Left renal pelvis (tissue), 4 donors: ENCODE measurements at places on chromosomes 16 and 17. TPM values are rescaled to one million over a fixed set of nuclear protein-coding genes. Genes with fewer than 3 reads are reported as not detected.

- DNase-seq = no peak
Observed at GRCh38 chr17:32281011-32281451, 15.4 kb downstream of the RHBDL3 start.

- DNase-seq = no peak
Observed at GRCh38 chr17:41264599-41264998, 579 bp upstream of the KRTAP9-6 start.

DNA sequence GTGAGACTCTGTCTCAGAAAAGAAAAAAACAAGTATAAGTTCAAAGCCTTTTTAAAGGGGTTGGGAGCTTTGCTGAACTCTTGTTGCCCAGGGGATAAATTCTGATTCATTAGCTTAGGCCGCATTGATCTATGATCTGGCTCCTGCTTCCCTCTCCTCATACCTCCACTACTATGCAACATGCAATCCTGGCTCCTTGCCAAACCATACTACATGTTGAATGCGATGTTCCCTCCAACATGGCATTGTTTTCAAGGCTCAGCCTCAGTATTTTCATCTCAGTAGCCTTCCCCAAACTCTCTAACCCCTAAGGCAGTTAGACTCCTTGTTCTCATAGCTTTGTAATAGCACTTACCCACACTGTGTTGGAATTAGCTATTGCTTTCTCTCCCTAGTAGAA, 6.2 kb downstream of the REXO5 start:
- no peak for DNase-seq

- no peak for DNase-seq
Observed at GRCh38 chr16:3642397-3643094, 11.9 kb upstream of the DNASE1 start.

- no peak for DNase-seq
Observed at GRCh38 chr17:61007980-61008379, 330.3 kb downstream of the BCAS3 start.

- DNase-seq = no peak
Observed at GRCh38 chr17:63365366-63366240, 80.5 kb downstream of the CYB561 start.

DNA sequence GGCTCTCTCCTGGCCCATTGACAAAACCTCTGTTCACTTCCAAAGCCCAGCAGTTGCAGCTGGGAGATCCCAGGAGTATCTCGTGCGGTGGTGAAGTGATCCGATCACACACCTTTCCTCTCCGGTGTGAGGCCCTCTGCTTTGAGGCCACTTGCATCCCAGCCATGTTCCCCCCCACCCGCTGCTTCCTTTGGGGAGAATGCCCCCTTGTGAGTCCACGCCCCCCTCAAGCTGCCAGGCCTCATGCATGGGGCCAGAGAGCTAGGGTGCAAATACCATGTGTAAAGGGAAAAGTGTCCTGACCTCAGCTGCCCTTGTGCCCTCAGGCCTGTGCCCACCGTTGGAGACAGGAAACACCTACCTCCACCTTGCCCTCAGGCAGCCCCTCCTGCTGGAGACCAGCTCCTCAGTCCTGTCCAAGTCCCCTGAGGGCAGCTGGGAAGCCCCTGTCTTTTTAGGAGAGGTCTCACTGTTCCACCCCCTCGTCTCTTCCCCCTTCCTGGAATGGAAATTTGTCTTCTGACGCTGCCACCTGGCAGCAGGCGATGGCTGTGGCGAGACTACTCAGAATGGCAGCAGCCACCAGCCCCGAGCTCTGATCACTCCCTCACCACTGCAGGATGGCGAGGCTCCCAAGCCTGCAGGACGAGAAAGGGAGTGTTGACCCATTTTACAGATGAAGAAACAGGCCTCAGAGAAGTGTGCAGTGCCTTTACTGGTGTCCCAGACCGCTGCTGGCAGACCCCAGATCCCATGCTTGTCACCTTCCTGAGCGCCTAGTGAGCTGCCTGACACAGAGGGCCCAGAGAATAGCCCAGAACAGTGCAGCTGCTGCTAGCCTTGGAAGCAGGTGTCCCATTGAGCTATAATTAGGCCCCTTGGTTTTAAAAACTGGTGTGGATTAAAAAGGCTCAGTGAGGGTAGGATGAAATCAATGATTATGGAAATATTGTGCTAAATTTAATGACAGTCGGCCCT, 120.6 kb upstream of the CACNG5 start:
- DNase-seq = no peak

- no peak for DNase-seq
Observed at GRCh38 chr17:60359415-60359814, 32.5 kb downstream of the USP32 start.

GRCh38 chr17:76485569-76485968, 15.7 kb downstream of the RHBDF2 start:
- DNase-seq = no peak

- no peak for DNase-seq
Observed at GRCh38 chr16:51166091-51166490, 15.0 kb upstream of the SALL1 start.

GRCh38 chr16:12515746-12516145, 287.9 kb downstream of the CPPED1 start:
- DNase-seq = no peak

DNA sequence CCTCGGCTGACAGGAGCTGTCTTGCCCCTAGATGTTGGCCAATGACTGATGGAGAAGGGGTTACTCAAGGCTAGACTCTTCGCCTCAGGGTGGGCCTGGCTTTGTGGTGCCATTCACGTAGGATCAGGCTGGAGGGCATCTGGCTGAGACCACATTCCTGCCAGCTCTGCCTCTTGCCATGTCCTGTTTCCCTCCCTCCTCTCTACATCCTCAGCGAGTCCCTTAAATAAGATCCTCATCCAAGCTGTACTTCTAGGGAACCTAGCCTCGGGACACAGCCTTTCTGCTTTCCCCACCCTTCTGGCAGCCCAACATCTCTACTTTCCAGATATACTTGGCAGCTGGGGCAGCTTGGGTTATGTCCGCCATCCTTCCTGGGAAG, 27.9 kb upstream of the EFCAB13 start:
- DNase-seq = no peak

- no peak for DNase-seq
Observed at GRCh38 chr17:39270923-39271322, 45.2 kb upstream of the STAC2 start.

DNA sequence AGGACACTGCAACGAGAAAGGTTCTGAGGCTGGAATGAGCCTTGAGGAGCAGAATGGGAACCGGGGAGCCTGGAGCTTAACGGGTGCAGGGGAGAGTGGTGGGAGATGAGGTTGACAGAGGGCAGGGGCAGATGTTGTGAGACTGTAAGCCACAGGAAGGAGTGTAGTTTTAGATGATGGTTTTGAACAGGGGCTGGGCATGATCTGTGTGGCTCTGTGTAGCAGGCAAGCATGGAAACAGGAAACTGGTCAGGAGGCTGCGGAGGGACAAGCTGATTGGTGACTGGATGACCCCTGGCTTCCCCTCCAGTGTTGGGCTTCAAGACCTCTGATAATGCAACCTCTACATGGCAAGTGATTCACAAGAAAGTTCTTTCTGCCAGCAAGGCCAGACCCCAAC, 1.4 kb upstream of the CNGB1 start:
- DNase-seq = no peak

- no peak for DNase-seq
Observed at GRCh38 chr16:2910441-2910969, 1.2 kb upstream of the FLYWCH1 start.

GRCh38 chr17:78423961-78424675, 45.7 kb downstream of the PGS1 start:
- no peak for DNase-seq

GRCh38 chr16:52521570-52521969, 25.4 kb downstream of the TOX3 start:
- no peak for DNase-seq

GRCh38 chr17:8226536-8227237, 16.3 kb upstream of the AURKB start:
- peak; percentile 84 for DNase-seq

GRCh38 chr16:10972108-10972818, 27.9 kb downstream of the CLEC16A start:
- no peak for DNase-seq

DNA sequence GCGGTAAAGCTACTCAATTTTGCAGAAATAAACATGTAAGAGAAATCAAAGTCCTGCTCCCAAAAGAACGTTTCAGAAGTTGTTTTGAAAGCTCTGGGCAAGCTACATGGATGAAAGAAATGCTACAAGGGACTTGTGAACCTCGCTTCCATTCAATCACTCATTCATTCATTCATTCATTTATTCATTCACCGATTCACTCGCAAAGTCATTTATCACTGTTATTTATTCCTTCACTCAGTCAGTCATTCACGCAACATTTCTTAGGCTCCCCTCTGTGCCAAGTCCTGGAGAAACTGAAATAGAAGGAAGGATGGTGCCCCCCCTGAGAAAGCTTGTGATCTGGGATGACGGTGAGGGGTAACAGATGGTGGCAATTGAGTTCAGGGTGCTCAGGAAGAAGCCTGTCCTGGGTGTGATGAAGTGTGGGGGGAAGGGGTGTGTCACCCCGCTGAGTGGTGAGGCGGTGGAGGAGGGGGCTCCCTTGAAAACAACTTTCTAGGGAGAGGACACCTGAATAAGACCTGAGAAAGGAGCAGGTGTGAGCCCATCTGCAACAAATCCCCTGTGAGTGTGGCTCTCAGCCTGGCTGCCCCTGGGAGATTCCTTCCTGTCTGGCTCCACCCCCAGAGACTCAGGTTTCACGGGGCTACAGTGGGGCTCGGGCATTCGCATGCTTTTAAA, 36.3 kb upstream of the PRSS54 start:
- no peak for DNase-seq

DNA sequence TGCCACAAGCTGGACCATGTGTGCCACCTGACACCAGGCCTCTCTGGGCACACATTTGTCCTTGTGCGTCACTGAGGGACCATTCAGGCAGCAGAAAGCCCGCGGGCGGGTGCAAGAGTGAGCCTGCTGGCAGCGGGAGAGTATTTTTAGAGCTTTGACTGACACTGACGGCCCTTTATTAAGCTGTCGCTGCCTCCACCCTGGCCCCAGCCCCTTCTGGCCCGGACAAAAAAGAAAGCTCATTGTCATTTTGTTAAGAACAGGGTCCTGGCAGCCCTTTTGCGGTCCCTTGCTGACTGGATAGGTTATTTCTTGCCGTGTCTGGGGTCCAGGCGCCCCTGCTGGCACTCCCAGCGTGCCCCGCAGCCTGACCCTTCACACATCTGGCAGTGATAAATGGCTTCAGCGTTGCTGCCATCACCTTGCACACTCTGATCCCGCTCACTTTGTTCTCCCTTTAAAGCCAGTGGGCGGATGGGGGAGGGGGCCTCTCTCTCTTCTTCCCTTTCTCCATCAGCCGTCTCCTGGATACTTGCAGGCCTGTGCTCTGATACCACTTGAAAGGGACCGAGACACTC, 78.4 kb upstream of the NKD1 start:
- DNase-seq = no peak

DNA sequence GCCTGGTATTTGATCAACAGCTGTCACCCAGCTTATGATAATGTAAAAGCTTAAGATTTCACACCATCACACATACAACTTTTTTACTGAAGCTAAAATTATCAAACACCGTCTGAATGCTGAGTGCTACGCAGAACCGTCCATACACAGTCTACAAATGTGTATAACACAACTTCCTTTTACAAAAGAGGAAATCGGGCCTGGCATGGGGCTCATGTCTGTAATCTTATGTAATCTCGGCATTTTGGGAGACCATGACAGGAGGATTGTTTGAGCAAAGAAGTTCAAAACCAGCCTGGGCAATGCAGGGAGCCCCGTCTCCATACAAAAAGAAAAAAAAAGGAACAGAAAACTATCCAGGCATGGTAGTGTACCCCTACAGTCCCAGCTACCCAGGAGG, 19.6 kb upstream of the QRICH2 start:
- no peak for DNase-seq

GRCh38 chr17:5286846-5287245, 4.8 kb downstream of the RABEP1 start:
- no peak for DNase-seq

- DNase-seq = no peak
Observed at GRCh38 chr17:36993227-36993626, 44.5 kb downstream of the AATF start.

- DNase-seq = no peak
Observed at GRCh38 chr16:17949141-17949981, 387.2 kb downstream of the NPIPA8 start.

GRCh38 chr16:2804728-2805127, 6.5 kb downstream of the PRSS41 start:
- DNase-seq = no peak

DNA sequence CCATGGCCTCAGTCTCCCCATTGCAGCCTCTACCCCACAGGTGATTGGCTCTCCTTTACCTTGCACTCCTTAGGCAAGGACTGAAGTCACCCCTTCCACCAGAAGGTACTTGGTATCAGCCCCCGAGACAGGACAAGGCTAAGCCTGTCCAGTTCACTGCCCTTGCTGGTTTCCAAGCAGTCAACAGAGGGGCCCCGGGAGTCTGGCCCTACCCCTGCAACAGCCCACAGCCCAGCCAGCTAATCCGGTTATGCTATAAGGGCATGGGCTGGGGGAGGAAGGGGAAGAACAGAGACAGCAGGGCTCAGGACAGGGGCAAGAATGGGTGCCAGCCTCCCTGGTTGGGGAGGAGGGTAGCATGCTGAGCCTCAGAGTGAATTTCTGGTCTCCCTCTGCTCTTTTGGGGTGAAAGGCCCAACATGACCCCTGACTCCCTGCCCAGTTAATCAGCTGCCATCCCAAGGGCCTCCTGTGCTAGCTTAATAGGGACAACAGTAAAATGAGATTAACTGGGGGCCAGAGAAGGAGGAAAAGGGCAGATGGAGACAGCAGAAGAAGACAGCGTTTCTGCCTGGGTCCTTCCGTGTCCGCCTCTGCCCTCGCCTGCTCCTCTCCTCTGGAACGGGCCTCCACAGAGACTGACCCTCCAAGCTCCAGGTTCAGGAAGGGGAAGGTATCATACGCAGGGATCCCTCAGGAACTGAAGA, 10.7 kb downstream of the DLG4 start:
- DNase-seq = no peak

ANKFN1 gene
- 0.80 TPM for polyA plus RNA-seq

GAS2L2 gene
- polyA plus RNA-seq = 0.12 TPM

SOST gene
- polyA plus RNA-seq = 48.6 TPM

ZNF205 gene
- 13.1 TPM for polyA plus RNA-seq

PIMREG gene
- polyA plus RNA-seq = 12.0 TPM

ZBTB4 gene
- 46.1 TPM for polyA plus RNA-seq

TERB1 gene
- not detected for polyA plus RNA-seq

VTN gene
- 13.1 TPM for polyA plus RNA-seq

PGS1 gene
- polyA plus RNA-seq = 34.2 TPM

ALDH3A1 gene
- polyA plus RNA-seq = 0.25 TPM

PLLP gene
- polyA plus RNA-seq = 2.0 TPM

MT4 gene
- polyA plus RNA-seq = not detected

SPN gene
- 2.5 TPM for polyA plus RNA-seq

EPX gene
- polyA plus RNA-seq = 0.45 TPM

ABCA10 gene
- 1.2 TPM for polyA plus RNA-seq

EVPLL gene
- polyA plus RNA-seq = not detected

FOXF1 gene
- 0.09 TPM for polyA plus RNA-seq
